Pulmonary artery endothelial cell (primary cell): ENCODE measurements at places on chromosomes 5 and 9. TPM values are rescaled to one million over a fixed set of nuclear protein-coding genes. Genes with fewer than 3 reads are reported as not detected.
A peak's percentile ranks its signal among the peaks of the same experiment; 100 is the strongest.

Gene SLCO4C1
- total RNA-seq: not detected in 2 replicates

Gene SLC46A2
- not detected in 2 replicates for total RNA-seq

Gene PAEP
- total RNA-seq: not detected in 2 replicates

Gene FBP2
- not detected in 2 replicates for total RNA-seq

Gene KCNV2
- total RNA-seq: not detected in 2 replicates

- no peak for DNase-seq
Observed at GRCh38 chr9:30058463-30058862, 2326.0 kb upstream of the ACO1 start.

DNA sequence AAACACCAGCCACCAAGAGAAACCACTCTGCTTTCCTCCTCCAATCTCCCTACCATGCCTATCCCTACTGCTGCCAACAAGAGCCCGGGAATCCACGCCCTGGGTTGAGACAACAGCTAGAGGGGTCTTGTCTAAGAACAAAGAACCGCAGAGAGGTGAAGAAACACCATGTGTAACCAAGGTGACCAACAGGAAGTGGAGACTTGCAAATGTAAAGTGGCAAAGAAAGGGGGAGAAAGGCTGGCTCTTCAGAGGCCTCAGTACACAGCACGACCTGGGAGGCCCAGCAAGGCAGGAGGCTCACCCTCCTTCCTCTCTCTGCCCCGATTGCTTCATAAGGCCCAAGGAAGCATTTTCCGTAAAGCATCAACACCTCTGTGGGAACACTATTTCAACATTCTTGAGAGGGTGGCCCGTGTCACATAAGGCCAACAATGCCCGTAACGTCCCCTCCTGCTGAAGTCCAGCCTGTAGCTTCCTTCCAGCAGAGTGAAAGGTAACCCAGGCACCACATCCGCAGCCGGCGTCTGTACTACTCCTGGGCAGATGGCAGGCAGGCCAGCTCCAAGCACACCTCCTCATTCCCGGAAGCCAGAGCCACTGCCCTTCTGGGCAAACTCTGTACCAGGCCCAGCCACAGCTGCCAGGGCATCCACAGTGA is 18.3 kb downstream of the CCNJL start:
- no peak for DNase-seq

- no peak for DNase-seq
Observed at GRCh38 chr5:151780348-151780747, 8.6 kb downstream of the G3BP1 start.

- DNase-seq: no peak
Observed at GRCh38 chr5:174751154-174752000, 27.0 kb downstream of the MSX2 start.

DNA sequence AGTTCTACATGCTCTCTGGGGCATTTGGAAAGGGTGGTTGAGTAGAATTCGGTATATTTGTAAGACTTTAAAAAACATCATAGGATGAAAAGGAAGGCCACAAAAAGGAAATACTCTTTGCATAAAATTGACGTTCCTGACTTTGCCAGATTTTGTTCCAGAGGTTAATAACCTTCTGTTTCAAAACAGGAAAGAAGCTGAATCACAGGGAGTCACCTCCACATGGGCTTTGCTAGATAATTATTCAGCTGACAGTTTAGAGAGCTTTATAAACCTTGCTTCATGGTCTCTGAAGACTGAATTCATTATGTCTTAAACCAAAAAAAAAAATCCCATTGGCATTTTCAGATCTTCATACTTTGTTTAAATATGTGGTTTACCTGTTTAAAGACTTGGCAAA is 203.7 kb downstream of the SEMA6A start:
- DNase-seq: peak; percentile 64

GRCh38 chr5:78541086-78541654 is 107.4 kb downstream of the LHFPL2 start:
- DNase-seq: no peak

DNA sequence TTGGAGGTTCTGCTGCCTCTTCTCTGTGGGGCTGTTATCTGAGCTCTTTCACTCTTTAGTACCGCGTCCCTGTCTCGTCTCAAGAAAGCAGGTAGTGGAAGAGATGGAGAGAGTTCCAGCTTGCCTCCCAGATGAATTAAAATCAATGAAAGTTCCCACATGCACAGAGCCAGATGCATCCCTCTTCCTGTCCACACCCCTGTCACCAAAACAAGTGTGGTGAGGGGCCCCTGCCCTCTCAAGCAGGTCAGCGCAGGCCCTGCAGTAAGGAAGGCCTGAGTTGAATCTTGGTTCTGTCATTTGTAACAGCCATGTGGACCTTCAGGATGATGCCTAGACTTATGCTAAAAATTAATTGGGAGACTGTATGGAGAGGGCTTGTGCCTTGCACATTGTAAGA is 26.9 kb downstream of the GALNT10 start:
- DNase-seq: no peak

GRCh38 chr5:31396611-31397295 is 135.1 kb downstream of the DROSHA start:
- no peak for DNase-seq

DNA sequence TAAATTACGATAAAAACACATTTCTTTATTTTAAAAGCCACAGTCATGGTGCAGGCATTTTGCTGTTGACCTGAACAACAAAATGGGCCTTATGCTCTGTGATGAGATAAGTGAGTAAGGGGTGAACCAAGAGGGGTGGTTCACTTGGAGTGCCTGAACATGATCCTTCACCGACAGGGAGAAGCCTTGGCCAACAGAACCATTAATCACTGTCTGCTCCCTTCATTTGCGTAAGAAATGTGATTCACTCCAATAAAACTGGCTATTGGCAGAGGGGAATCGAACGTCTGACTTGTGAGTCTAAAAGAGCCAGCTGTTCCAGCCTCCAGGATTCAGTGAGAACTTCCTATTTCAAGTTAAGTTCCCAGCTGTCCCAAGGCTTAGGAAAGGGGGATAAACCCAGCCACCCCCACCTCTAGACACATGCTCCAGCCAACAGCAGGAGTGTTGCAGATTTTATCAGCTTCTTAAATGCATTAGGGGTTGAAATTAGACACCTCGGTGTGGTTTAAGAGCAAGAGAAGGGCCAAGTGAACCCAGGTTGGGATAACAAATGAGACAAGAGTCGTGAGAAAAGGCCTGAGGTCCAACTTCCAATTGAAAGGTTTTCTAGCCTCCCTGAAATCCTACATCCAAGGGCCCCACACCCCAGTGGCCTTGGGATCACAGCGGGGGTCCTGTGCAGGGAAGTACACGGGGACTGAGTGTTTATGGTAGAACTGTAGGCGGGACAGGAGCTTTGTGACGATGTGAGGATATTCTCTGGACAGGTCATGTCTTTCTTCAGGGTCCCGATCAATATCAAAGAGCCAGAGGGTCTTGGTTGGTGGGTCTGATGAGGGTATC is 131.4 kb upstream of the LHFPL2 start:
- no peak for DNase-seq

DNA sequence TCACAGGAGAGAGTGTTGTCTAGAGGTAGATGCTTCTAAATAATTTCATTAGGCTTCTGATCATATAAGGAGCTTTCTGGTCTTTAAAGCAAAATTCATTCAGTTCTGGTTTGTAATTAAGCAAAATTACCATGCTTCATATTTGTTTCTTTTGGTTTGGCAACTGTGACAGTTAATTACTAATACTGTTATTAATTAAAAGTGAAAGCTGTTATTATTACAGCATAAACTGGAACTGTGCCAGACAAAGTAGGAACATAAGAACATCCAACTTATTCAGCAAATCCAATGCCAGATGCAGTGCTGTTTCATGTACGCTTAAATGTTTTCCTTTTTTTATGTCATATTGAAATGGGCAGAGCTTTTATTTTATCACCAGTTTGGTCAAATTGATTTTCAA is 70.4 kb upstream of the DAB2 start:
- no peak for DNase-seq

- no peak for DNase-seq
Observed at GRCh38 chr9:98978231-98978681, 34.5 kb downstream of the COL15A1 start.
